ENCODE measurements at places on chromosomes 11 and 22.

GRCh38 chr11:66720223-66720898 lies 8.7 kb downstream of the SPTBN2 start:
- DNase-seq = peak; percentile 96

- DNase-seq = no peak
Measured at GRCh38 chr11:27619039-27619574, 81.1 kb downstream of the BDNF start.

- DNase-seq = no peak
Measured at GRCh38 chr22:29023172-29023796, 38.3 kb downstream of the C22orf31 start.

DNA sequence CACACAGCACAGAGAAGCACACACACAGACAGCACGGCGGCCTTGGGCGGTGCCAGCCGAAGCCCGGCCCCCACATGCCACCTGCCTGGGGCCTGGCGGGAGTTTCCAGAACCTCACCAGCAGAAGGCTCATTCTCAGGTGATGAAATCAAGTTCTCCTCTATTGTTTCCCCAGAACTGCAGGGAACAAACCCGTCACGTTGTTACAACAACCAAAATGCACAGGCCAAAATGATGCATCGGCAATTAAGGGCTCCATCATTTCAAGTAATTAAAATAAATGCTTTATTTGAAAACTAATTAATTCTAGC lies 30.8 kb downstream of the GNB1L start:
- no peak for DNase-seq

- no peak for DNase-seq
Measured at GRCh38 chr22:34055525-34056200, 135.4 kb upstream of the LARGE1 start.

- no peak for DNase-seq
Measured at GRCh38 chr22:17284888-17285287, 65.7 kb upstream of the ADA2 start.

DNA sequence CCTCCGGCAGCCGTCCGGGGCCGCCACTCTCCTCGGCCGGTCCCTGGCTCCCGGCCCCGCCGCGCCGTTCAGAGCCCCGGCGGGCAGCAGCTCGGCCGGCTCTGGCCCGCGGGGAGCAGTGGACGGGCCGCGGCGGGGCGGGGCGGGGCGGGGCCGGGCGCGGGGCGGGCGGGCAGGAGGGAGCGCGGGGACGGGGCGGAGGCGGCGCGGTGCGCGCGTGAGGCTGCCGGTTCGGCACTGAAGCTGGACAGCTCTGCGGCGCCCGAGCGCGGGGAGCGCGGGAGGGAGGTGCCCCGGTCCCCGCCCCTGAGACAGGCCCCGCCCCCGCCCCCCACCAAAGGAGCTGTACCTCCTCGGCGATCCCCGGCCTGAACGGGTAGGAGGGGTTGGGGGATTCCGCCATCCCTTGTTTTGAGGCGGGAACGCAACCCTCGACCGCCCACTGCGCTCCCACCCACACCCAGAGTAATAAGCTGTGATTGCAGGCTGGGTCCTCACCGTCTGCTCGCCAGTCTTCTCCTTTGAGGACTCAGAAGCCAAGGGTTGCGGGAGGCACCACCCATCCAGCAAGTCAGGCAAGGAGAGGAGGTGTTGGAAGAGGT lies at the start of gene DRD2:
TSS of gene DRD2 (minus strand) at position 239 of the 602 bp plus-strand sequence. CDS start 50,747 bp downstream, outside the sequence.
- DNase-seq = no peak

DNA sequence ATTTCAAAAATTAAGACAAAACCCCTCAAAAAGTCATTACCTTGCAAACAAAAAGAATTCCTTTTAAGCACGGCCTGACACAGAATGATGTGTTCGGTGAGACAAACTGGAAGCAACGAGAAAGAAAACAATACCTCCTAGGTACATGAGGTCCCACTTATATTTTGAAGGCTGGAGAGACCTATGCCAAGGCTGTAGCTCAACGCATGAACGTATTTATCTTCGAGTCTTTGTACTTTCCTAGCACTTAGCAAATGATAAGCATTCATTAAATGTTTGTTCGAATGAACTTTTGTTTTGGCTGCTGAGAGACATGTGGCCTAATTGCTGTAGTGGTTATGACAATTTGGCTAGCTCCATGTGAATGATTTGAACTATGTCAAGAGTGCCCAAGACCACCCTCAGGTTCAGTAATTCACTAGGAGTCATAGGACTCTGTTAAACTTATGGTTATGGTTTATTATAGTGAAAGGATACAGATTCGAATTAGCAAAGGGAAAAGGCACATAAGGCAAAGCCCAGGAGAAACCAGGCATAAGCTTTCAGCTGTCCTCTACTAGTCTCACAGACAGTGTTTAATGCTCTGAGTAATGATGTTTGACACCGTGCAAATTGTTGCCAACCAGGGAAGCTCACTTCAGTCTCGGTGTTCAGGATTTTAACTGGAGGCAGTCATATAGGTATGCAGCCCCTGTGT lies 26.0 kb upstream of the HORMAD2 start:
- no peak for DNase-seq

DNA sequence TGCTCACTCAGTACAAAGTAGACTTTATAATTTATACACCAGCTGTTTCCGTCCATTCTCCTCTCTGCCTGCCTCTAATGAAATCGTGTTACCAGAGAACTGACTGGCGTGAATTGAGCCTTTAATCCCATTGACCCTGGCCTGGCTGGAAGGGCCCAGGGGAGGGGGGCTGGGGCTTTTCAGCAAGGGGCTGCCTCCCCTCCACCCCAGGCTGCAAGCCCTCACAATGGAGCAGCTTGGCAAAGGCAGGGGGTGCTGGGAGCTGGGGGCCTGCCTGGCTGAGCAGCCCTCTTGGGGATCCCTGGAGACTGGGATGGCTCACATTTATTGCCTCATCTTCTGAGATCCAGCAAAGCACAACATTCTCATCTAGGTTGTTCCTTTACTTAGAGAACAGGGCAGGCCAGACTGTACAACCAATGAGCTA lies 25.8 kb upstream of the LMO1 start:
- no peak for DNase-seq

All from NCI-H187 treated with DMSO at 0.1 percent for 48 hours (cell line).